ENCODE measurements at places on chromosomes 3 and 15. TPM values are rescaled to one million over a fixed set of nuclear protein-coding genes. Genes with fewer than 3 reads are reported as not detected.

PLA2G4D gene
- not detected for total RNA-seq

UBAP1L gene
- 3.7 TPM for total RNA-seq

ANKRD63 gene
- not detected for total RNA-seq

PLCB2 gene
- total RNA-seq, result 4.3 TPM

DAZL gene
- not detected for total RNA-seq

CCDC54 gene
- not detected for total RNA-seq

WDR93 gene
- 0.80 TPM for total RNA-seq

DNA sequence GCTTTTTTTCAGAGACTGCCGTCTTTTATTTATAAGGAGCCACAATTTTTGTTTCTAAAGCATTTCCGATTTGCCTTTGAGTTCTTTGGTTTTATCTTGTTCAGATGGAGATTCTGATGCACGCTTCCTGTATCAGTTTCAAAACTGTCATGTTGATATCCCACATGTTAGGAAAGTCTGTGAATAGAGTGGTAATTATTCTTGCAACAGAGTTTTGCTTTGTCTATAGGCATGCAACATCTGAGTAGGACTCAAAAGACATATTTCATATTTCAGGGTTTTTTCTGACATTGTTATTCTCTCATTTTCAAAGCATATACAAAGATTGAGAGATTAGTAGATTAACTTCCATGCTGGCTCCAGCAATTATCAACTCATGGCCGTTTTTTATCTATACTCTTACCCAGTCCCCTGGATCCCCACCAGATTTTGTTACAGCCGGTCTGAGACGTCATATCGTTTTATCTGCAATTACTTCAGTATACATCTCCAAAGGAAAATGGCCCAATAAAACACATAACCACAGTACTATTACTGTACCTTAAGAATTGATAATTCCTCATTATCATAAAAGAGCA, 22.4 kb downstream of the PAQR5 start:
- H3K36me3 ChIP-seq, result no peaks in the 10 kb centered on the region
- DNase-seq, result no peak
- no peaks in the 10 kb centered on the region for H3K4me1 ChIP-seq
- no peak overlapping the region for H3K27ac ChIP-seq
- H3K4me3 ChIP-seq, result no peak overlapping the region

GRCh38 chr3:150149651-150150051, 179.0 kb upstream of the PFN2 start:
- DNase-seq, result no peak
- no peaks in the 10 kb centered on the region for H3K36me3 ChIP-seq
- no peaks in the 10 kb centered on the region for H3K27me3 ChIP-seq
- no peaks in the 10 kb centered on the region for H3K4me1 ChIP-seq

DNA sequence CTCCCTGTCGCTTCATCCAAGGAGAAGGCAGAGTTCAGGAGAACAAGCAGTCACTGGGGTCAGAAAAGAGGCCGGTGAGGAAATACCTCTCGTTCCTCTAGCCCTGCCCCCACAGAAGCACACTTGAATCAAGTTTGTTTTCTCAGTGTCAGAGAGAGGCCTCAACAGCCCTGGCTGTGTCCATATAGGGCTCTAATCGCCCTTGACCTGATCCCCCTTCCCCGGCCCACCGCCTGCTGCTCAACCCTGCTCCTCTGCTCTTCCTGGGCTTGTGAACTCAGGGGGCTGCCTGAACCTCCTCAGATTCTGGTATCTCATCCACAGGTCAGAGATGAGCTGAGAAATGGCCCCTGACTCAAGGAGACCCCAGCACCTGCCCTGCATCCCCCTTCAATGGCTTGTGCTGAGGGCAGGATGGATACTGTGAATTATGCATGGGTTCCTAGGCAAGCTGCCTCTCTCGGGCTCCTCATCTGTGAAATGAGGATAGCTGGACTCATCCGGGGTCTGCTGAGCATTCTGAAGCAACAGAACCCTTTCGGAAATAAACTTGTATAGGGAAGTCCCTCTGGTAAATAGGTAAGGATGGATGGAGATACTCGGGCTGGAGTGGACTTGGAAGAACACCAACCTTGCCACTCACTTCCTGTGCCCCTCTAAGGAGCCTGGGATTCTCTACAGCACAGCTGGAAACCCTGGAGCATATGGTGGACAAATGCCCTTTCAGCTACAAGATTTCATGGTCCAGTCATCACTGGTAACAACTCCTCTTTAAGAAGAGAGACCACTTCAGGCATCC, 147.5 kb downstream of the STT3B start:
- no peaks in the 10 kb centered on the region for H3K27me3 ChIP-seq
- no peak for DNase-seq
- no peaks in the 10 kb centered on the region for H3K4me1 ChIP-seq
- H3K36me3 ChIP-seq, result no peaks in the 10 kb centered on the region

DNA sequence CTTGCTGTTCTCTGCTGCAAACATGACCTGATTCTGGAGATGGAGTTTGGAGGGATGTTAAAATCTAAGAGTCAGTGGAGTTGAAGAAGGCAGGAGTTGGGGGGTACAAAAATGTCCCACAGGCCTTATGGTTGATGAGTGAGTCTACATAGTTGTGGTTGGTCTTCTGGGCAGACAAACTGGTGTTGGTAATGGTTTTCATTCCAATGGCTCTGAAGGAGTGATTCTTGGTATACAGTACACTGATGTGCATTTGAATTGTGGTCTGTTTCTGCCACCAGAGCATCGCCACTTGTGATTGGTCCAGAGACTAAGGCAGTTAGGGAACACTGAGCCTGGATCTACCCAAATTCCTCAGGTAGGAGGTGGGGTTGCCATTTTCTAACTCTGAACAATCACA, 514.1 kb upstream of the CFAP20DC start:
- H3K27me3 ChIP-seq, result no peaks in the 10 kb centered on the region
- no peak overlapping the region for H3K4me3 ChIP-seq
- H3K36me3 ChIP-seq, result no peaks in the 10 kb centered on the region
- no peaks in the 10 kb centered on the region for H3K4me1 ChIP-seq

DNA sequence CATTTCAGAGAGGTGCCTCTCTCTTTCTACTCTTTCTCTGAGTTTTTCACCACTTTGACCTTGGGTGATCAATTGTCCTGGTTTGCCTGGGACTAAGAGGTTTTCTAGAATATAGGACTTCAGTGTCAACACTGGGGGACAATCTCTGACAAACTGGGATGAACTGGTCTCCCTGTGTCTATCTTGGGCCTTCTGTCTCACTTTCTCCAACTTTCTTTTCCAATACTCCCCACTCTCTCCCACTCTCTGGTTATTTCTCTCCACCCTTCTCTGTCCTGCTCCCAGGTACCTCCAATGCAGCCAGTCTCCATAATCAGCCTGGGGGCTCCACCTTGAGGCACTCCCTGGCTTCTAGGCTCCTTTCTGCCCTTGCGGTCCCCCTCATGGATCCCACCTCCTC, 4.7 kb upstream of the ITGA11 start:
- no peaks in the 10 kb centered on the region for H3K36me3 ChIP-seq
- DNase-seq, result no peak
- no peak overlapping the region for H3K4me3 ChIP-seq
- H3K4me1 ChIP-seq, result no peaks in the 10 kb centered on the region
- H3K27ac ChIP-seq, result no peak overlapping the region

DNA sequence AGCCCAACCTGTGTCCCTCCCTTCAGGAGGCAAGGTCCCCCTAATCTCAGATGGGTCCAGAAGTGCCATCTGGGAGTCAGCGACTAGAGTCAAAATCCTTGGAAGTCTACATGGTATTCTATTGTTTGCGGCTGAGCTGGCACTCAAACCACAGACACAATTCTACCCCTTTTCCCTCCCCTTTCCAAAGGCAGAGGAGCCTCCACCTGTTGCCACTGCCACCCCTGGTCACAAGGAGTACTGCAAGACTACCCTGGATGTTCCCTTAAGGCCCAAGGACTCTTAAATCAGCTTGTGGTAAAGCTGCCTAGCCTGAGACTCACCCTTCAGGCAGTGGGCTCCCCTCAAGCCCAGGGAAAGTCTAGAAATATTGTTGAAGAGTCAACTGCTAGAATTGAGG, 4.3 kb upstream of the OR5H6 start:
- H3K4me1 ChIP-seq, result no peaks in the 10 kb centered on the region
- no peak overlapping the region for H3K27ac ChIP-seq
- H3K4me3 ChIP-seq, result no peak overlapping the region

- H3K36me3 ChIP-seq, result peaks cover 4% of the 10 kb centered on the region
These were observed 112.4 kb downstream of the ABI3BP start for GRCh38 chr3:100880845-100881244.

DNA sequence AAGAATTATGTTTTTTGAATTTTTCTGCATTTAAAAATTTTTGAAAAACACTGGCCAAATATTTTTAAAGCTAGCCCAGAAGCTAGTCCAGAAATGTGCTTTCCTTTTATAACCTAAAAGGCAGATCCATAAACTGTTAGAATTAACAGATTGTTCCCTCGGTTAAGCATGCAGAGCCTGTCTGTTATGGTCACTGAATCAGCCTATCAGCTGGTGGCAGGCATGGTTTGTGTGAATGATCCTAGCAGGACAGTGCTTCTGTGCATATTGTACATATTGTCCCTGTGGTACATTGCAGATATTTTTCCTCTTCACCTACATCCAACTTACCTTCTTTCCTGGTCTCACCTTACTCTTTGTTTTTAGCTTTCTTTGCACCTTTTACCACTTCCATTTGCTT, 53.3 kb downstream of the RARB start:
- H3K36me3 ChIP-seq, result no peaks in the 10 kb centered on the region
- H3K27ac ChIP-seq, result no peak overlapping the region

DNA sequence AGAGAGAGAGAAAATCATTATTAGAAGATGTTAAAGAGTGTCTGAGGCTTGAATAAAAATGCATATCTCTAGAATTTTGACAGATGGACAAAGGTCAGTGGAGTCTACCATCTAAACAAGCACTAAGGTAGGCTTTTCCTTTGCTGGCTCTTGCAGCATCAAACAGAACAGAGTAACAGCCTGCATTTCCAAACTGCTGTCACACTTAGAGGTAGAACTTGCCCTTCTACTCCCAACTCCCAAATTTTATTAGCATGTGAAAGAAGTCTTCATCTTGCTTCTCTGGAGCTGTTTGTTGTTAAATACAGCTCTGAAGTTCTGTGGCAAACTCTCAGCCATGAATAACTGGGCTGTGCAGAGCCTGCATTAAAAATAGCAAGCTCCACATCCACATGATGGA, 4.1 kb upstream of the MB21D2 start:
- no peaks in the 10 kb centered on the region for H3K4me1 ChIP-seq
- no peaks in the 10 kb centered on the region for H3K36me3 ChIP-seq
- no peaks in the 10 kb centered on the region for H3K27me3 ChIP-seq
- H3K27ac ChIP-seq, result no peak overlapping the region

DNA sequence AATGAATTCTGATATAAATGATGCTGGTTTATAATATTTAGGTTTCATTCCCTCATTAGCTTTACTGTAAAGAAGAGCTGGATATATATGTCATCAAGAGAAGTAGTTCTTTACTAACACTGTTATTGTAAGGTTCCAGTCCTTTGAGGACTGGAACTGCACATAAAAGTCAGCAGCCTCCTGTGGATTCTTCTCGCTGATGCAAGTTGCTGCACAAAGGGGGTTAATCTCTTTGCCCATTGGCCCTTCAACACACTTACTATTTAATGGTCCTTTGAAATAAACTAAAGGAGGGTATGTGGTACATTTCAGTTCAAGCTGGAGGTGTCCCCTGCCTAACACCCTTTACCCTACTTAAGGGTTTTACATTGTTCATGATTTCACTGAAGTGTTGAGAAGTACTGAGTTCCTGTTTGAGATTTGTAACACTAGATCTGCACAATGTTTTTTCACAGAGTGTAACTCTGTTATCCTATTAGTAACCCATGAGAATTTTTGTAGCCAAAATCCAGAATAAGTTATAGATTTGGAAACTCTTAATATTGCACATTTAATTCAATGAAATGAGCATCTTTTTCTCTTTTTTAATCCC, 43.9 kb downstream of the NR2C2 start:
- peaks cover 12% of the 10 kb centered on the region for H3K4me1 ChIP-seq
- no peak for DNase-seq
- H3K27ac ChIP-seq, result no peak overlapping the region
- H3K27me3 ChIP-seq, result no peaks in the 10 kb centered on the region

GRCh38 chr3:147049821-147050220, 356.5 kb downstream of the ZIC4 start:
- H3K27ac ChIP-seq, result no peak overlapping the region
- no peak for DNase-seq
- no peaks in the 10 kb centered on the region for H3K4me1 ChIP-seq

- no peaks in the 10 kb centered on the region for H3K36me3 ChIP-seq
- H3K4me1 ChIP-seq, result no peaks in the 10 kb centered on the region
- no peak for DNase-seq
- peaks cover 4% of the 10 kb centered on the region for H3K27me3 ChIP-seq
- no peak overlapping the region for H3K27ac ChIP-seq
- H3K4me3 ChIP-seq, result no peak overlapping the region
These were observed 3.2 kb downstream of the LAMP3 start for GRCh38 chr3:183159333-183159732.

GRCh38 chr15:23645371-23646164, 2.1 kb downstream of the MAGEL2 start:
- no peak for DNase-seq
- H3K4me1 ChIP-seq, result no peaks in the 10 kb centered on the region
- H3K27ac ChIP-seq, result no peak overlapping the region
- no peak overlapping the region for H3K4me3 ChIP-seq
- H3K36me3 ChIP-seq, result no peaks in the 10 kb centered on the region

DNA sequence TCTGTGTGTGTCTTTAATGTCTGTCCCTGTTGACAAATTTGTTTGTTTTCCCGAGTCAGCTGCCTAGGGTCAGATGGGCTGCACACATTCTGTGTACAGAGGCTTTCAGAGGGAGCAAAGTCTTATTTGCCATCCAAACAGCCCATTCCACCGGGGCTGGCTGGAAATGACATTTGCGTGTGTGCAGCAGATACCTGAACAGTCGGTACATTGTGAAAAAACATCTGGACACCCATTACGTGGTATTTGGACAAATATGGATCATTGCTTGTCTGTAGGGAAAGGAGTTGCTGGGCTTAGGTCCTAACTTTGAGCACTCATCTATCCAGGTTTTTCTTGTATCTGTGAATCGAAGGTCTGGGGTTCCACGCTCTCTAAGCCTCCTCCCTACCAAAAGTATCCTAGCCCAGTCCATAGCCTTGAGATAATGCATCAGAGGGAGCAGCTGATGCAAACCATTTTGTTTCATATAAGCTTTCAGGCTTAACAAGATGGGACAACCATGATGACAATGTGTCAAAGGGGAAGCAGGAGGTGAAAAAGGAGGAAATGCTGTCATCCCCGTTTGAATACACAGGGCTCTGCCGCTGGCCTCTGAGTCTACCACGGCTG, 22.2 kb upstream of the CMTM8 start:
- no peaks in the 10 kb centered on the region for H3K36me3 ChIP-seq
- DNase-seq, result no peak
- H3K27me3 ChIP-seq, result no peaks in the 10 kb centered on the region
- H3K4me3 ChIP-seq, result no peak overlapping the region
- no peak overlapping the region for H3K27ac ChIP-seq
- no peaks in the 10 kb centered on the region for H3K4me1 ChIP-seq

DNA sequence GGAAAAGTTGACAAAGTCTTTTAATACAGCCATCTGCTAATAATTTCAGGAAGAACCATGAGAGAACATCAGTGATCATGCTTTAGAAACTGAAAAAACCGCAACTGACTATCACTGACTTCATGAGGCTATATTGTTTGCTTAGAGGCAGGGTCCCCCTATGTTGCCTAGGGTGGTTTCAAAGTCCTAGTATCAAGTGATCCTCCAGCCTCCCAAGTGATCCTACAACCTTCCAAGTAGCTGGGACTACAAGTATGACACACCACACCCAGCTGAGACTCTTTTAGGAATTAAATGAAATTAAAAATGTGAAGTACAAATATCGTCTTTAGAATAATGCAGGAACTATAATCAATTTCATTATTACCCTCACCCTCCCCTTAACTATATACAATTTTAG, 58.3 kb upstream of the CSPG5 start:
- no peaks in the 10 kb centered on the region for H3K4me1 ChIP-seq
- H3K27ac ChIP-seq, result no peak overlapping the region
- H3K4me3 ChIP-seq, result no peak overlapping the region
- H3K36me3 ChIP-seq, result peaks cover 4% of the 10 kb centered on the region
- DNase-seq, result no peak

All from breast epithelium (tissue), 4 donors.